ENCODE measurements at places on chromosomes 7 and 10.

DNA sequence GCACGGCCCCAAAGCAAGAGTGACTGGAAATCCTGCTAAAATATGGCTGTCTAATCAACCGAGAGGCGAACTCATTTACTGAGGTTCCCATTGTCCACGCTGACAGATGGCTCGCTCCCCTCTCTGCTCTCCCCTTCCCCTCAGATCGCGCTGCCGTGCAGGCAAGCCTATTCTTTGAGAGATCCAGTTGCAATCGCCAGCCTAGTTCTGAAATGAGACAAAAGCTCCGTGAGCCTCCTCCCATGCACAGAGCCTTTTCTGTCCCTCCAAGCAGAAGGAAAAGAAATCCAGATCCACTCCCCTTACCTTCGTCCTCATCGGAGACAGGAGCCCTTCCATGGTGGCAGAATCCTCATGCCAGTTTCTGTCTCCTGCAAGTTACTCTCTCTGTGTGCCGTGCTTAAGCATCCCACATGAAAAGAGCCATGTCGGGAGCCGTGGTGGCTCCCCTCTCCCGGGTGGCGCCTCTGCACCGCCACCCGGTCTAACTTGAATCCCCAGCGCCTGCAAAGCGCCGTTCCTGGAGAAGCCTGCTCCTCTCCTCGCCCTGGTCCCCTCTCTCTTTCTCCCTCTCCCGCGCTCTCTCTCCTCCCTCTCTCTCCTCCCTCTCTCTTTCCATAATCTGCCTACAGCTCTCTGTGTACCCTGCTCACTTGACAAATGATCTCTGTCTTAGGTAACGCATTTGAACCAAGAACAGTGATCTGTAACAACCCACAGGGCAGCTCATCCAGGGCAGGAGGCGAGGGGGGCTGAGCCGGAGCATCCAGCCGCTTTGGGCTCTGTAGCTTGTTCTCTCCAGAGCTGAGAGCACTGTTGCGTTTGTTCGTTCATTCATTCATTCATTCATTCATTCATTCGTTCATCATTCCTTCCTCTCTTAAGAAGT is 156.8 kb downstream of the FRMD4A start:
- peak; percentile 10 for DNase-seq

DNA sequence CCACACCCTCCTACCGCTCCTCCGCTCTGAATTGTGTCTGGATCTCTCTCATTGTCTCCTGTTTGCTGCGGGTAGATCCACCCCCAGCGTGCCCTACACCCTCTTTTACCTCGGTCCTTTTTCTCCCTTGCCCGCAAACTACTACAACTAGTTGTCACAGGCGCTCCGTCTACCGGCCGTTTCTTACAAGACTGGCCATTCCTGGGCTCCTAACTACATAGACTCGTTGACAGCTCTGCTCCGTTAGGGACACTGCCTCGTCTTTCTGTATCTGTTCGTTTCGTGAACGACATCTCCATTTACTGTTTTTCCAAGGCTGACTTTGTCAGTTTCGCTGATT is 786 bp downstream of the TAF3 start:
- DNase-seq = peak; percentile 53

- DNase-seq = no peak
These were observed 114.5 kb upstream of the PRKCQ start for GRCh38 chr10:6694447-6695140.

- DNase-seq = peak; percentile 45
These were observed 551 bp downstream of the WASL start for GRCh38 chr7:123748171-123748733.

GRCh38 chr7:31855530-31855929 is 168.5 kb downstream of the PPP1R17 start:
- no peak for DNase-seq

GRCh38 chr10:106402458-106402857 is 762.0 kb downstream of the SORCS1 start:
- DNase-seq = no peak

DNA sequence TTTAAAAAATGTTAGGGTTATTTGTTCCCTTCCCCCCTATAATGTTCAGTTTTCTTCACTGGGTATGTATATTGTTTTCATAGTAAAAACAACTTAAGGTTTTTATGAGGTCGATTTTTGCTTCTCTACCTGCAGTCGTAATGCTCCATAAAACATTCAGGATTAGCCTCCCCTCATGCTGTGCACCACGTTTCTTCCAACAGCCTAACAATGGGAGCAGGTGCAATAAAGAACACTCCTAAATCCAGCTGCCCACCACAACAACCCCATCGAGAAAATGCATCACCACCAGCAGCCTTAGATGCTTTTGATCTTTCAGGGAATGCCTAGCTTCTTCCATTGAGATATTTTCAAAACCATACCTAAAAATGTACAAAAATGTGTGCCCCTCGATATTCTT is 111.1 kb downstream of the ADAM12 start:
- no peak for DNase-seq

- no peak for DNase-seq
These were observed 225.5 kb upstream of the GNAI1 start for GRCh38 chr7:79909176-79909575.

- peak; percentile 19 for DNase-seq
These were observed 343.9 kb upstream of the LRGUK start for GRCh38 chr7:133783276-133783675.

DNA sequence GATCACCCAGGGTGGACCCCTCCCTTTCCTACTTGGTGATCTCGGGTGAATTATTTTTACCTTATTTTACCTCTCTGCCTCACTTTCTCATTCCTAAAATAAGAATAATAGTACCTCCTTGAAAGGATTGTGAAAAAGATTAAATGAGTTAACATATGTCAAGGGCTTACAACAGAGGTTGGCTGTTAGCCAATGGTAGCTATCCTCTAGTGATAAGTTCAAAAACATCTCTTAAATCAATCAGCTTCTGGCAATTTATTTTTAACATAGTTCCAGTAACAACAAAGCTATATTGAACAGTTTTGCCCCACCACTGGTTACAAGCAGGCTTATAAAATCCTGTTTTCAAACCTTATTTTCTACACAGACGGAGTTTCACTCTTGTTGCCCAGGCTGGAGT is 45.4 kb downstream of the TMEM168 start:
- peak; percentile 22 for DNase-seq

GRCh38 chr7:79529214-79529880 is 75.9 kb upstream of the MAGI2 start:
- DNase-seq = no peak

DNA sequence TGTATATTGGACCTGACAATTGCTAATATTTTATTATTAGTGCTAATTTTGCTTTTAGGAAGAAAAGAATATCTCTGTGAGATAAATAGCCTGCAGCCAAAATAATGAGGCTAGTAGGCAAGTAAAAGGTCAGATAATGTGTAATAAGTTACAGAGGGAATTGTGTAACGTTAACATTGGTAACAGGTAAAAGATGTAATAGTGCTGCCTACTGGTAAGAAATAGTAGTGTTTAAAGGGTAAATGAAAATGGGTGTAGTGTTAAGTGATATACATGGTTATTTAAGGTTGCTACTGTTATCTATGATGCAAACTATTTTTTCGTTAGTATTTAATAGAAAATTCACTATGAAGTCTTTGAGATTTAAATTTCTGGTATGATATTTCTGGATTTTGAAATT is 9.2 kb upstream of the FOXP2 start:
- DNase-seq = peak; percentile 13

DNA sequence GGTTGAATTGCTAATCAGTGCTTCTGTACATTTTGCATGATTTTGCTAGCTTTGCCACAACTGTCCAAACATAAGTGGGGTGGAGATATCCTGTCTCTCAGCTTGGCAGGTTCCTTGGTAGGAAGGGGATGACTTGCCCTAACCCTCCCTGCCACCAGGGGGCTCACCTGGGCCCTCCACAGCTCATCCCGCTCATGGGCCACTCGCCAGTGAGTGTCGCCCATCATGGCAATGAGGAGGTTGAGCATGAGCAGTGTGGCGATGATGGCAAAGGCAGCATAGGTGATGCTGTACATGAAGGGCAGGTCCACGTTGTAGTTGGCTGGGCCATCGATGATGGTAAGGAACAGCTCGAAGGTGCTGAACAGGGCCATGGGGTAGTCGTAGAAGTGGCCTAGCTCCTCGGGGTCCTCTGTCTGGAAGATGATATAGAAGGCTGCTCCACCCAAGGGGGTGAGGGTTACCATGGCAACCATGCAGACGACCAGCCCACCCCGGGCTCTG is 12.2 kb downstream of the TRPV6 start:
- peak; percentile 11 for DNase-seq

GRCh38 chr10:94490789-94491039 is 54.9 kb upstream of the HELLS start:
- peak; percentile 6 for DNase-seq

DNA sequence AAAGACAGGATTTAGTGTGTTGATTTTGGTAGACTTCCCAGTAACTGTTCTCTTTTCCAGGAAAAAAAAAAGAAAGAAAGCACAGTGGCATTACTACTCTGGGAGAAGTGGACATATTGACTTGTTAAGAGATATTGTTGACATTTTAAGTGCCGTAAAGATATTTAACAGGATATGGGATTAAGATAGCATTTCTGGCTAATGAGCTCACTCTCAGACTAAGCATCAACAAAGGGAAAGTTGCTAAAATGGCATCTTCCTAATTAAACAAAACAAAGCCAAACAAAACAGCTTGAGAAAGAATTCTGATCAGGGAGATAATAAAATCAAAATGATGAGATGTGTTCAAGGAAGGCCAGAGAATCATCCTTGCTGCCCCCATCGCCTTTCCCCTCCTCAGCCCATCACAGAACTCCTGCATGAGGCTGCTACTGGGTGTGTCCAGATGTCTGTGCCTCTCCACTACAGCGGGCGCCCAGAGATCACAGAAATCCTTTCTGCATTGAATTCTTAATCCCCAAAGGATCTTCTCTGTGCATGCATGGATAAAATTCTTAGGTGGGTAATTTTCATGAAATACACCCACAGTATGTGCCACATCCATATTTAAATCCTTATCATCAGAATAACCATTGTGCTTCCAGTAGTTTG is 270.5 kb downstream of the POU6F2 start:
- no peak for DNase-seq

DNA sequence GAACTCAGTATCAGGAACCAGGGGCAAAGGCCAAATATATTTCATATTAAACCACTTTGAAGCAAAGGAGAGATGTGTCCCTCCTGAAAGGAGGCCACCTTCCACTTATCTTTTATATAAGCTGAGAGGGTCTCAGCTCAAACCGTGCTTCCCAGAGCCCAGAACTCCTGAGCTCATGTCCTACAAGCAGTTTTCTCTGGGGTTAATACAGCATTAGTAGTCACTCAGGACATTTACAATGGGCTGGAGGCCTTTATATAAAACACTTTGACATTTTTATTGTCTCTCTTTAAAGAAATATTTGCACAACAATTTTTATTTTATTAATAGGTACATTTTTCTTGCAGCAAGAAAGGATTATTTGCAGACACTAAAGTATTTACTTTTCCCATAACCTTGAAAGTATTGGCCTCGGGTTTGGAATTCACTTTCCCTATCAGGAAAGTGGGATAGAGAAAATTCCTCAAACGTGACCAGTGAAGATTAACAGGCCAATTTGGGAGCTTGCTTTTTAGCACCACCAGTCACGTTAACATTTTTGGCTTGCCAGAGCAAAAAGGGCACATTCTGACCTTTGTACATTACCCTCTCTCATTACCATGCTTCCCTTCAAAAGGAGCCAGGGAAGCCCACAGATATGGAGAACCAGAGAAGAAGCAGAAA is 464.9 kb upstream of the NRP1 start:
- no peak for DNase-seq

GRCh38 chr10:72794260-72794659 is 99.3 kb upstream of the OIT3 start:
- DNase-seq = peak; percentile 59

DNA sequence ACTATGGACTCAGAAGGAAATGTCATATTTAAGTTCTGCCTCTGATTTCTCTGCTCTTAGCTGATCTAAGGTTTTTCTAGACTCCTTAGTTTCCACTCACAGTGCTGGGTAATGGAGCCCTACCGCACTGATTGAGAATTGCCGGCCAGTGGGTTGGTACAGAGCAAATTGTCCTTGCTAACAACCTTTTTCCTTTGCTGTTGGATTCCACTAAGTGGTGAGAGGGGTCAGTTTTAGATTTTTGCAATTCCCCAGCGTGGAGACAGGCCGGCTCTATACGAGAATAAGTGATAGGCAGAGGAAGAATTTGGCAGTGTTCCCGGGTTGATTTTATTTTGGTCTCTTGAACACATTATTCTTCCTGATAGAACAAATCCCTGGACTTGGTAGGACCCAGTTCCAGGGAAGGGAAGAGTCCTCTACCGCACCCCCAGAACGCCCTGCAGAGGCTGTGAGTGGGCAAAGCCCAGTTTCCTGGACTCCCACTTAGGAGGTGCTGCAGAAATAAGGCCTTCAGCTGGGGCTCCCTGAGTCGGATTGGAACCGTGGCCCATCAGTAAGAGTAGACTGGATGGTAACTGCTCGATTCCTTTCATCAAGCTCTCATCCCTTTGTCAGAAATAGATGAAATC is 3.0 kb upstream of the NRP1 start:
- DNase-seq = peak; percentile 92

DNA sequence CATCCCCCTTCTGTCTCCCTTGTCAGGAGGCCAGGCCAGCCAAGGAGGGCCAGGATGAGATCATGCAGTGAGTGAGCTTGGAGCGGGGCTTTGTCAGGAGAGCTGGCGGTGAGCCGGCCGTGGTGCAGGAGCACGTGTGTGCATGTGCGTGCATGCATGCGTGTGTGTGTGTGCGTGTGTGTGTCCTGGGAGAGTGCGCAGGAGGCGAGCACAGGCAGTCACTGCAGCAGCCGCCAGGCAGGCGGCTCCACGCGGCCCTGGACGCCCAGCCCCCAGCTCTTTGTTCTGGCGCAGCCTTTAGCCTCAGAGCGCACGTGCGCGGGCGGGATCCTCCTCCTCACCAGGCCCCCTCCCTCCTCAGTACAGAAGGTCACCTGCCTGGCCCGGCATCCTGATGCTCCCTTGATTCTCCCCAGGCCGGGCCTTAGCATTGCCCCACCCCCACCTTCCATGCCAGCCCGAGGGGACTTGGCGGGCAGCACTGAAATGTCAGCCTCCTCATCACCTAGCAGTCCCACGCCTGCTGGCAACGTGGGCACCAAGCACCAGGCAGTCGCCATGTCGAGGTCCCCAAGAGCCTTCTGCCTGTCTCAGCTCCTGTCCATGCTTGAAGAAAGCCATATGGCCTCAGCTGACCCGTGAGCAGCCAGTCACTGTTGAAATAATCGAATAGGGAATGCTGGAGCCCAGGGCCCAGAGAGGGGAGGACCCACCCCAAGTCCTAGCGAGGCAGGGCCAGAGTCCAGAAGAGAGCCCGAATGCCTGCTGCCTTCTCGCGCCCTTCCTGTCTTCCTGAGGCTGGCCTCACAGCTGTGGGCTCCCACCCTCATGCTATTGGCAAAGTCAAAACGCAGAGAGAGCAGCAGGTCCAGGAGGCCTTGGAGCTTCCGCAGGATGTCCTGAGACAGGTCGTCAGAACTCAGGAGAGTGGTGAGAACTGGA is 125.9 kb upstream of the PPIF start:
- peak; percentile 92 for DNase-seq
